ENCODE measurements at places on chromosomes 7 and 10. TPM values are rescaled to one million over a fixed set of nuclear protein-coding genes. Genes with fewer than 3 reads are reported as not detected.

DNA sequence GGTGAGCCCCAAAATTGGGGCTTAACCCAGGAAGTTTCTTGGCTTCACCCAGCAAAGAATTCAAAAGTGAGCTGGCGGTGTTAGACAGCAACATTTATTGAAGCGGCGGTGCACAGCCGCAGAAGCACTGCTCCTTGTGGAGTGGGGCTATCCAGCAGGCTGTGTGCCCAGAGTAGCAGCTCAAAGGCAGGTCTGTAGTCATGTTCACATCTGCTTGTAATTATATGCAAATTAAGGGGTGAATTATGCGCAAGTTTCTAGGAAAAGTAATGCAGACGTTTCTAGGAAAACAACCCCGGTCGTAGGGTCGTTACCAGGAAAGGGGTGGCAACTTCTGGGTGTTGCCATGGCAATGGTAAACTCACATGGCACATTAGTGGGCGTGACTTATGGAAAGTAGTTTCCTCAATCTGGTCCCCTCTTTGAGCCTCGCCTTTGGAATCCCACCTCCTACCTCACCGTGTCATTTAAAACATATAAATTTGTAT is 13.7 kb upstream of the KBTBD2 start:
- no peaks in the 10 kb centered on the region for H3K36me3 ChIP-seq
- H3K4me3 ChIP-seq: no peak overlapping the region
- no peak for DNase-seq
- H3K27ac ChIP-seq: no peak overlapping the region
- H3K4me1 ChIP-seq: peaks cover 3% of the 10 kb centered on the region

GRCh38 chr10:81885491-81885890 is 10.5 kb downstream of the NRG3 start:
- H3K27me3 ChIP-seq: no peaks in the 10 kb centered on the region
- no peak overlapping the region for H3K4me3 ChIP-seq
- no peaks in the 10 kb centered on the region for H3K36me3 ChIP-seq
- DNase-seq: no peak

- no peaks in the 10 kb centered on the region for H3K4me1 ChIP-seq
- H3K36me3 ChIP-seq: no peaks in the 10 kb centered on the region
- no peak overlapping the region for H3K27ac ChIP-seq
- H3K4me3 ChIP-seq: no peak overlapping the region
Measured at GRCh38 chr7:121605317-121605680, 209.2 kb upstream of the FAM3C start.

DNA sequence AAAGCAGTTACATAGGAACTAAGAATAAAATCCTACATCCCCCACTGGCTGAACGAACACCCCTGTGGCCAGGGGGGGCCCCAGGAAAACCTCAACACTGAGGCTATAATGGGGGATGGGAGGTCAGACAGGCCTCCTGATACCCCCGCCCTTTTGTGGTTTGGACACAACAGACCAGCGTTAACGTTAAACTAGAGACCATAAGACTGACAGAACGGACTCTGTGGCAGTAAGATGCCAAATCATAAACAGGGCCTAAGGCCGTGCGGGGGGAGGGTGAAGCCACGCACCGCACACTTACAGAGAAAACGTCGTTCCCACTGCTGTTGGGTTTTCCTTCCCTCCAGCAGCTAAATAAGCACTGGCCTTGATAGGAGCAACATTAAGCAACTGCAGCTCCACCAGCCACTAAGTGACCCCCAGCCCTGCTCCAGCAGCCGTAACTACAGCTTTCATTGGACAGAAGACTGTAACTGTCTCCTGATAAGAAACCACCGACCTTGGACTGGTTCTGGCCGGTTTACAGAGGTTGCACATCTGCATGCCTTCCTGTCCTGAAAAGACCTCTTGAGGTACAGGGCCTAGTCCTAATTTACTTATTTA is 3.4 kb upstream of the PPP2R2D start:
- peaks cover 5% of the 10 kb centered on the region for H3K27me3 ChIP-seq
- H3K4me1 ChIP-seq: peaks cover 17% of the 10 kb centered on the region
- H3K27ac ChIP-seq: no peak overlapping the region
- no peaks in the 10 kb centered on the region for H3K36me3 ChIP-seq

- H3K36me3 ChIP-seq: no peaks in the 10 kb centered on the region
- H3K4me1 ChIP-seq: no peaks in the 10 kb centered on the region
- H3K27me3 ChIP-seq: no peaks in the 10 kb centered on the region
Measured at GRCh38 chr10:33963729-33964128, 629.3 kb upstream of the NRP1 start.

GRCh38 chr7:30285536-30286284 is 1.3 kb downstream of the ZNRF2 start:
- H3K4me3 ChIP-seq: peak overlapping the region; percentile 71
- no peaks in the 10 kb centered on the region for H3K36me3 ChIP-seq
- H3K27me3 ChIP-seq: no peaks in the 10 kb centered on the region

GRCh38 chr7:929311-929711 is 25.2 kb downstream of the ADAP1 start:
- H3K4me1 ChIP-seq: peaks cover 6% of the 10 kb centered on the region
- no peak overlapping the region for H3K4me3 ChIP-seq
- H3K27me3 ChIP-seq: no peaks in the 10 kb centered on the region
- no peak for DNase-seq
- no peak overlapping the region for H3K27ac ChIP-seq
- H3K36me3 ChIP-seq: no peaks in the 10 kb centered on the region

GRCh38 chr10:102514487-102515311 is 10.9 kb downstream of the SUFU start:
- H3K27me3 ChIP-seq: no peaks in the 10 kb centered on the region
- H3K4me3 ChIP-seq: no peak overlapping the region
- peaks cover 42% of the 10 kb centered on the region for H3K36me3 ChIP-seq
- no peaks in the 10 kb centered on the region for H3K4me1 ChIP-seq

DNA sequence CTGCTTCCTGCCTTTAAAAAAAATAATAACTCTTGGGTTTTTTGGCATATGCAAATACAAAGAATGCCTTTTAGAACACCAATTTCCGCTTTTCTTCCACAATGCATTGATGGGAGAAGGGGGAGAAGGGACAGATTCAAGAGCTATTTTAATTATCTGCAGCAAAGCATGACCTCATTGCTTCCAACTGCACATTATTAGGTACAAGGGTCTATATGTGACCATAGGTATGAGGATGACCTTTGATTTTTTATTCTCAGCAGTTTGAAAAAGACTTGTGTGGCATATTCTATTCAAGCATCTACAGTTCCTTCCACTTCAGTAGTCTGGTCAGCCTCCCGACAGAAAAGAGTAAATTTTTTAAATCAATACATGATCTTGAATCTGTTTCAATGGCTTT is 39.7 kb downstream of the GRB10 start:
- H3K27ac ChIP-seq: no peak overlapping the region
- DNase-seq: no peak
- H3K27me3 ChIP-seq: no peaks in the 10 kb centered on the region
- no peak overlapping the region for H3K4me3 ChIP-seq
- H3K4me1 ChIP-seq: peaks cover 6% of the 10 kb centered on the region

GRCh38 chr10:9149134-9149533 is 1094.6 kb downstream of the GATA3 start:
- H3K4me3 ChIP-seq: no peak overlapping the region
- H3K4me1 ChIP-seq: no peaks in the 10 kb centered on the region
- DNase-seq: no peak
- no peaks in the 10 kb centered on the region for H3K36me3 ChIP-seq
- no peak overlapping the region for H3K27ac ChIP-seq

- H3K4me1 ChIP-seq: no peaks in the 10 kb centered on the region
- no peak for DNase-seq
- H3K36me3 ChIP-seq: no peaks in the 10 kb centered on the region
- H3K4me3 ChIP-seq: no peak overlapping the region
- peaks cover 48% of the 10 kb centered on the region for H3K27me3 ChIP-seq
Measured at GRCh38 chr7:155368894-155369600, 71.4 kb downstream of the INSIG1 start.

The HOXA2 gene
- 1.5 TPM for total RNA-seq

The HYAL4 gene
- 0.05 TPM for total RNA-seq

The SEPTIN7 gene
- total RNA-seq: 362 TPM

The TMEM176A gene
- 11.0 TPM for total RNA-seq

The DYNC1I1 gene
- 2.5 TPM for total RNA-seq

The HOXA11 gene
- total RNA-seq: not detected

The CCSER2 gene
- total RNA-seq: 35.8 TPM

The PTF1A gene
- total RNA-seq: not detected
